ENCODE measurements at places on chromosomes 2 and 18.

DNA sequence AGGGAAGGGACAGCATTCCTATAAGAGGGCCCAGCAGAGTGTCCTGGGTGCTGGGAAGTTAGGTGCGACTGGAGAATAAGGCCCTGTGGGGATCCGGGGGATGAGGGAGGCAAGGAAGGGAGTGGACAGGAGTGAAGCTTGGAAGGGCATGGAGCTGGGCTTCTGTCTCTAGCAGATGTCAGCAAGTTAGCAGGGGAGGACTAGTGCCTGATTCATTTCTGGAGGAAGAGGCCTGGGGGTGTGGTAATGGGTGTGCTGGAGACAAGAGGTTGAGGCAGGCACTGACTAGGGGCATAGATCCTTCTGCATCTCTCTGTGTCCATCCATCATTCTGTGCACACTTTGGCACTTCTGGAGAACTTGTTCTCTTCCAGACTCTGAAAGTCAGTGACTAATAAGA is 134.7 kb downstream of the ACOXL start:
- DNase-seq = no peak

- DNase-seq = no peak
Observed at GRCh38 chr2:152465541-152465940, 130.6 kb downstream of the FMNL2 start.

DNA sequence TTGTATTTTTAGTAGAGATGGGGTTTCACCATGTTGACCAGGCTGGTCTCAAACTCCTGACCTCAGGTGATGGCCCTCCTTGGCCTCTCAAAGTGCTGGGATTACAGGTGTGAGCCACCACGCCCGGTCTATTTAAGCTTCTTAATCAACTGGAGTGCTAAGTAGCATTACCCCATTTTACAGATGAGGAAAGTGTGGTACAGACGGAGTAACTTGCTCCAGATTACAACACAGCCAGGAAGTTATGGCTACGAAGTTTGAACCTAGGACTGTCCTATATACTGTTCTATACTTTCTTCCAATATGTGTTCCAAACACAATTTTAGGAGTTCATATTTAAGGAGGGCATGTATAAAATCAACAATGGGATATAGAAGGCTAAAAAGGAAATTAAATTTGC is 197.7 kb downstream of the TGIF1 start:
- DNase-seq = no peak

GRCh38 chr2:190599073-190599472 is 49.8 kb upstream of the NAB1 start:
- no peak for DNase-seq

GRCh38 chr2:8328217-8328616 is 353.6 kb upstream of the ID2 start:
- DNase-seq = no peak

- DNase-seq = no peak
Observed at GRCh38 chr2:202841090-202841867, 30.3 kb downstream of the ICA1L start.

- no peak for DNase-seq
Observed at GRCh38 chr2:235358981-235359471, 134.8 kb upstream of the AGAP1 start.

GRCh38 chr18:78821396-78821795 is 158.2 kb upstream of the SALL3 start:
- no peak for DNase-seq

DNA sequence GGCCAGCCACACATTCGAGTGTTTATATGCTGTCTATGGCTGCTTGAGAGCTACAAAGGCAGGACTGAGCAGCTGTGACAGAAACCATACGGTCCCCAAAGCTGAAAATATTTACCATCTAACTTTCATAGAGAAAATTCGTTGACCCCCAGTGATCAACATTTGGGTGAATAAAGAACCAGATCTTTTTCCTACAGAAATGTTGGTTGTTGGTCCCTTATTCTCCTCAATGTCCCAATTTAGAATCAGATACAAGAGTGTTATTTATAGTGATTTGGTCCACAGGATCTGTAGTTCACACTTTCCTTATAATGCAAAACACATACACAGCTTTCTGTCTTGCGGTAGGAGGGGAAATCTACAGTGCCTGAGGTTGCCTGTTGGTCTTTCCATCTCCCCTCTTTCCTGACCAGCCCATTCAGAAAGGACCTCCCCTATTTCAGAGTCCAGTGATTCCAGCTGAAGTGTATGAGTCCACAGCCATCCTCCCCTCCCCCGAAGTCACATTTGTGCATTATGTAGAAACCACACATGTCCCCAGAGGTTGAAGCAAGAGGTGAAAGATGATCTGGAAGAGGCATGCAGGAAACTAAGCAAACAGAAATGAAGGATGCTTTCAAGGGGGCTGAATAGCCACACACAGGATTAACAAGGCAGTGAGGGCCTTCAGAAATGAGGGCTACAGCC is 61.9 kb downstream of the SPRED2 start:
- no peak for DNase-seq

GRCh38 chr2:23791030-23791429 is 135.9 kb downstream of the ATAD2B start:
- DNase-seq = no peak
